ENCODE measurements at places on chromosomes 2 and 18. TPM values are rescaled to one million over a fixed set of nuclear protein-coding genes. Genes with fewer than 3 reads are reported as not detected.

The GPD2 gene
- 19.8 TPM for total RNA-seq

The THOC1 gene
- total RNA-seq = 54.8 TPM

DNA sequence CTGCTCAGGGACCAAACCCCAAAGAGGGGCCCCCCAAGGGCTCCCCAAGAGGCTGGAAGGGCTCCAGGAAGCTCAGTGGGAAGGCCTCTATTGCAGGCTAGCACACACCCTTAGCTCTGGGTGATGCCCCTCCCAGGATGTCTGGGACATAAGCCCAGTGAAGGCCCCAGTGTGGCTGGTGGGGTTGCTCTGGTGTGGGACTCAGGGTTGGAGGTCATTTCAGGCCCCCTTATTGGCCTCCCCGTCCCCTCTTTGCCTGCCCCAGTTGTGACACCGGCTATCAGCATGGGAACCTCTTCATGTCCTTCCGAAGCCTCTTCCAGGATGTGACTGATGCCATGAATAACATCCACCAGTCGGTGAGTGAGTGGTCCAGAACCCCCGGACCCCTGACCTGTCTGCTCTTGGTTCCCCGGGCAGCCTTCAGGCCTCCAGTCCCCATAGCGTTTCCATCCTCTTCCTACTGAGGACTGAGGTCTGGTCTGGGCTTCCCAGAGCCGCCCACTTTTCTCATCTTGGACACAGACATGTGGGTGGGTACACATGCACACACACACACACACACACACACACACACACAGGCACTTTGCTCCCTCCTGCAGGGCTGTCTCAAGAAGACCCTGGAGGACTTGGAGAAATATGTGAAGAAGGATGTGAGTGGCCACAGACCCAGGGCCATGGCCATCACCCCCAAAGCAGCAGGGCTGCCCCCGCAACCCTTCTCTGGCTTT is 2.2 kb downstream of the NT5DC4 start:
- H3K27me3 ChIP-seq = peaks cover 7% of the 10 kb centered on the region
- H3K27ac ChIP-seq = no peak overlapping the region
- no peak overlapping the region for H3K4me3 ChIP-seq
- no peak for DNase-seq

DNA sequence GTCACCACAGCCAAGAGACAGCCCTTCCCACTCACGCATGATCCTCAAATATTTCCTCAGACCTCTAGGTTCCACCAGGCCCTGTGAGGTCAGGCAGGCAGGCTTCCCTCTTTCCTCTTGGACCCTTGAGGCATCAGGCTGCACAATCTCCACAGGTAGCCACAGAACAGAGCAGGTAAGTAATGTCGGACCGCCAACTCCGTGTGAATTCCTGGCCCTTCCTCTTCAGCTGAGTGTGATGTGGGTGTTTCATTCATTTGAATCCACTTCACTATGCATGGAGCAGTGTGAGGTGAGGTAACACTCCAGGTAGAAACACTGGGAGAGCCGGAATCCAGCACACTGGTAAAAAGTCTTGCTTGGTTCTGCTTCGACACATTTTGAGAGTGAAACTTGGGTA is 44.0 kb downstream of the MRPL35 start:
- H3K36me3 ChIP-seq = peaks cover 2% of the 10 kb centered on the region
- peaks cover 8% of the 10 kb centered on the region for H3K27me3 ChIP-seq
- H3K4me1 ChIP-seq = peaks cover 14% of the 10 kb centered on the region

GRCh38 chr2:26527726-26528585 is 50.0 kb upstream of the OTOF start:
- H3K27me3 ChIP-seq = peaks cover 9% of the 10 kb centered on the region
- DNase-seq = no peak
- H3K4me1 ChIP-seq = no peaks in the 10 kb centered on the region
- H3K4me3 ChIP-seq = no peak overlapping the region
- H3K27ac ChIP-seq = no peak overlapping the region

Measured in activated naive CD8-positive, alpha-beta T cell treated with anti-CD3 and anti-CD28 coated beads, Interleukin-2, amount 10 ng/mL, durations not matched to agents 7 days and 5 days (primary cell).